Activated CD8-positive, alpha-beta memory T cell treated with anti-CD3 and anti-CD28 coated beads for 1 hour (primary cell): ENCODE measurements at places on chromosomes 11 and 22.

DNA sequence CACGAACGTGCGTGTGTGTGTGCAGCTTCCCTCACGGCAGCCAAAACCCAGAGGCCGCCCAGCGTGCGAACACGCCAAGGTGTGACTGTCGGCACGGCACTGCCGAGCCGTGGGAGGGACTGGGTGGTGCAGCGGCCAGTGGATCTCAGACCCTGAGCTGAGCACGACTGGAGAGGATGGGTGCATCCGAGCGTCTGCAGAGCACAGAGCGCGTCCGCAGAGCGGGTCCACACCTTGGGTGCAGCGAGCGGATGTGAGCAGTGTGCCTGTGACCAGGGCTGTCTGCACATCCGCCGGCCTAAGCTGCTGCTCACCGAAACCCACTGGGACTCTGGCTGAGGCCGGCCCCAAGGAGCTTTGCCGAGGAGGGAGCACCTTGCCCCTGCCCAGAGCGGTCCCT lies 22.7 kb downstream of the PTDSS2 start:
- no peak for DNase-seq

DNA sequence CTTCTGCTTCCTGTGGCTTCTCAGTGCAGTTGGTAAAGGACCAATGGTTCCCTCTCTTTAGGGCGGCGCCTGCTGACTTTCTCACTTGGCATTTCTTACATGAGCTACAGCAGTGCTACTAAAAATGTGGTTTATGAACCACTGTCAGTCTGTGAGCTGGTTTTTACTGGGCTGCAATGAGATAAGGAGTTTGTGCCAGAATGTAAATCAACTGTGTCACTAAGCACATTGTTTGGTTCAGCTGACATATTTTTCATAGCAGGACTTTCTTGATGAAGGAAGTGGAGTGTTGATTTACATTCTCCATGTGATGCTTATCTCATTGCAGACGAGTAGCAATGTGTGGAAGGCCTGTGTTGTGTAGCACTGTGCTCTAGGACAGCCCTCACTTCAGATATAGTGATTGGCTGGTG lies 463.3 kb downstream of the SOX6 start:
- DNase-seq = no peak

GRCh38 chr22:39896313-39896996 lies 2.9 kb upstream of the ENTHD1 start:
- DNase-seq = no peak

DNA sequence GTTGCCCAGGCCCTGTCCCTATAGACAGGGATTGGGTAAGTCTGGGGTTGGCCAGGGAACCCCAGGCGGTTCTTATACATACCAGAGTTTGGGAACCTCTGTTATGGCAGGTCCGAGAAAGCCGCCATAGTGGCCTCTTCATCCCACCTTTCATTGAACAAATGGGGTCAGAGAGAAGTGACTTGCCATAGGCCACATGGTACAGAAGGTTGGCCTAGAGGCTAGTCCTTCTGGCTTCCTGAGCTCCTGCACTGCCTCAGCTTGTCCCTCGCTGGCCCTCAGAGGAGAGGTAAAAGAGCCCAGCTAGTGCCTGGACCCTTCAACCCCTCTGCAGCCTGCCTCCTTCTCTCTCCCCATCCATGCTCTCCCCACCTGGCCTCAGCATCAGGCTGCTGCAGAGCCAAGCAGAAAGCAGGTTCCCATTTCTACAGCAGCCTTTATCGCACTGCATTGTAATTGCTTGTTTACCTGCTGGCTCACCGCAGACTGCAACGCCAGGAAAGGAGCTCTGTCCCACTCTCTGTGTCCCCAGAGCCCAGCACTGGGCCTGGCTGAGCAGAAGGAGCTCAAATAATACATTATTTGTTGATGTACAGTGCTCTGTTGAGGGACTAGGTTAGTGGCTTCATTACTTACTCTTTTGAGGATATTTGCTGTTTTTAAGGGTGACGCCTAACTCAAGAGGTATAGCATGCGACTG lies 103.6 kb downstream of the TRIM29 start:
- DNase-seq = no peak

DNA sequence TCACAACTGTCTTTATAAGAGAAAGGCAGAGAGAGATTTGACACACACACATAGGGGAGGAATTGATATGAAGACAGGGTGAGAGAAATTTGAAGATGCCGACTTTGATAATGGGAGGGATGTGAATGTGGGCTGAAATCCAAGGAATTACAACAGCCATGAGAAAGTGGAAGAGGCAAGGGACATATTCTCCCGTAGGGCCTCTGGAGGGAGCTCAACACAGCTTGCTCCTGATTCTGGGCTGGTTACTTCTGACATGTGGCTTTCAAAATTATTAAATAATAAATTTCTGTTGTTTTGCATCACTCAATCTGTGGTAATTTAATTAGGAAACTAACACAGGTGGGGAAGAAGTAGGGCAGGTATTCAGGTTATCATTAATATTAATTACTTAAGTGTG lies 282.9 kb downstream of the LUZP2 start:
- no peak for DNase-seq

DNA sequence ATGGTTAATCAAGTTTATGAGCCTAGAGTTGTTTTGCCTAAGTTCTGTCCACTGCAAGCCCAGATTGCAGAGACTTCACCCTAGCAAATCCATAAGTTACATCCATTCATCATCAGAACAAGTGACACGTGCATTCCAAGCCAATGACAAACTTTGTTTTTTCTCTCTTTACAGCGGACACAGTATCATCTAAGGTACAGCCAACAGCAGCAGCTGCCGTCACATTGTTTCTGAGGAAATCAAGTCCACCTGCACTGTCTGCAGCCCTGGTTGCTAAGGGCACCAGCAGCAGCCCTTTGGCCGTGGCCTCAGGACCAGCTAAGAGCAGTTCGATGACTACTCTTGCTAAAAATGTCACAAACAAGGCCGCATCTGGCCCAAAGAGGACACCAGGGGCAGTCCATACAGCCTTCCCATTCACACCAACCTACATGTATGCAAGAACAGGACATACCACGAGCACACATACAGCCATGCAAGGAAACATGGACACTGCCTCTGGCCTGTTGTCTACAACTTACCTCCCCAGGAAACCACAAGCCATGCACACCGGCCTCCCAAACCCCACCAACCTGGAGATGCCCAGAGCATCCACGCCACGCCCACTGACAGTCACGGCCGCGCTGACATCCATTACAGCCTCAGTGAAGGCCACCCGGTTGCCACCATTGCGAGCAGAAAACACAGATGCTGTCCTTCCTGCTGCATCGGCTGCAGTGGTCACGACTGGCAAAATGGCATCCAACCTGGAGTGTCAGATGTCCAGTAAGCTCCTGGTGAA lies 155.8 kb downstream of the C11orf91 start:
- DNase-seq = no peak

DNA sequence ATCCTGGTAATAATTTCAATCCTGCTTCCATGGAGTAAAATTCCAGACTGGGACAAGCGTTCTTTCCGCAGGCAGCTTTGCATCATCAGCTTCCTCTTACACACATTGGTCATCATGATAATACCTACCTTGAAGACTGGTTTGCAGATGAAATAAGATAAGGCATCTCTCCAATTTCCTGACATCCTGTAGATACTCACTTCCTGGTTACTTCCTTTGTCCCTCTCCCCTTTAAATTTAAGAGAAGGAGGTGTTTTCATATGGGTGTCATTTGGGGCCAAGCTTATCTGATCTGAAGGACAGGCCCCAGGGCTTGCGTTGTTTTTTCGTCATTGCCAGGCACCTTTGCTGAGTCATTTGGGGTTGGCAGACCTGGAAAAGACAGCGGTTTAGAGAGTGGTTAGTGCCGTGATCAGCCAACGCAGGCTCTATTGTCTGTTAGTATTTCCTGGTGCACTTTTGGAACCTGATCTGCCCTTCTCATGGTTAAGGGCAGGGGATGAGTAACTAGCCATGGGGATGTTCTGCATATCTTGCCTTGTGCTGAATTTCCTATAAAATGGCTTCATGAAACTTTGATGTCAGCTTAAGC lies 24.1 kb downstream of the GRAMD1B start:
- DNase-seq = no peak

DNA sequence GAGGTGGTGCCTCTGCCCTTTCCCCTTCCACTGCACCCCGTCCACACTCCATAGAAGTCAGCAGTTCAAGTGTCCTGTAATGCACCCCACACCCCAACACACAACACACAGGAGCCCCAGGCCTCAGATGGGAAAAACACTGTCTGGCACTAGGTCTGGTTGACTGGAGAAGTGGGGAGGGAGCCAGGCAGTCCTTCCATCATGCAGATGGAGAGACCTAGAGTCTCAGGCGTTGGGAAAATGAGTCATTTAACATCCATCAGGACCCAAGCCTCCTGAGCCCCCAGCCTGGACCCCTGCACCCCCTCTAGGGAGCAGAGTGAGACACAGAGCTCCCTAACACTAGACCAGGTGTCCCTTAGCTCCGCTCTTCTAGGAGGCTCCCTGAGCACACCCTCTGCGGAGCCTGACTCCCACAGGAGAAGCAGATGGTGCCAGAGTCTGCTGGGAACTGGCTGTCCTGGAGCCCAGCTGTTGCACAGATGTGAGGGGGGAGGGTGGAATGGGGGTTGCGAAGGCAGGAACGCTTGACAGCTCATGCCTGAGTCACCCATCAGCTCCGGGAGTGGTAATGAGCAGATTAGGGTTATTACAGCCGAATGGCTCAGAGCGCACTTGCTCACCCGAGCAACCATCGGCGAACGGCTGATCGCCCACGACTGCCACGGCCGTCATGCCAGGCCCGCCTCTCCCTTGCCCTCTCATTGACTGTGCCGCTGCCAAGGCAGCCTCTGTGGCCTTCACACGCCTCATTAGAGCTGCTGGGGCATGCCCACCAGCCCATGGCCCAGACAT lies 22.1 kb upstream of the SYT7 start:
- DNase-seq = no peak

DNA sequence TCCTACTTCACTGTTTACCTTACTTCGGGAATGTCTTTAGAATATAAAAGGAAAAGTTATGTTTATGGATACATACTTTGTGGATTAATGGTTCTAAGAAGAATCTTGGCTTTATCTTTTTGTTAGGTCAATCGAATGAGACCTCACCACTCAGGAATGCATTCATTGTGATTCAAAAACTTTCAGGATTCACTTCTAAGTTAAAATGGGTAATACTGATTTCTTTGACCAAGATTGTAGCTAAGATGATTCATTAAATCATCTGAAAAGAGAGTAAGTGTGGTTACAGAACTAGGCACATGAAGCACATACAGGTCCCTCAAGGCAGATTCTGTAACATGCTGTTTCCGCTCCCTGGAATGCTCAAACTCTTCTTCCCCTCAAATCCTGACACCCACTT lies 716.4 kb downstream of the KCNA4 start:
- DNase-seq = no peak

GRCh38 chr22:27137871-27138337 lies 480.5 kb downstream of the MIAT start:
- DNase-seq = no peak

DNA sequence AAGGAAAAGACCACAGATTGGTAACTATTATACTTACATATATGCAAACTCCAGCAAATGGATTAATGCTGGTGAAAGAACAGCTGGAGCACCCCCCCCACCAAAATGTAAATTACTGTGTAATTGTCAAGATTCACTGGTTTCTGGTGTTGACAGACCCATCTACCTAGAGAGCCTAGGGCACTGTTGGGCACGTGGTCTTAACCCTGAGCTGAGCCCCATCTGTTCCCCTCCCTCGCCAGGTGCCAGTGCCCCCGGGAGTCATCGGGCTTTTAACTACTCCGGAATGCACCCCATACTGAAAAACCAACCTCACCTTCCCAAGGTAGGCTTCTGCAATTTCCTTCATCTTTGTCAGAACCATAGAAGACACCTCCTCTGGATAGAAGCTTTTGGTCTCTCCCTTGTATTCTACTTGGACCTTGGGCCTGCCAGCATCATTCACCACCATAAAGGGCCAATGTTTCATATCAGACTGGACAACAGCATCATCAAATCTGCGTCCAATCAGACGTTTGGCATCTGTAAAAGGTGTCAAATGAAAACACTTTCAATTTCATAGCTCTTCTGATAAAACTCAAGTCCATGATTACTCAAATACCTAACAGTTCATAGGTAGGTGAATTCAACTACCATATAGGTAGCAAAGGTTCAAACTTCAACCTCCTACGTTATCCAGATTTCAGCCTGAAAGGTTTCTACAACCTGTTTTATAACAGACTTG lies 1.5 kb downstream of the HSPA8 start:
- no peak for DNase-seq

GRCh38 chr11:112751329-112751728 lies 209.9 kb upstream of the NCAM1 start:
- no peak for DNase-seq

DNA sequence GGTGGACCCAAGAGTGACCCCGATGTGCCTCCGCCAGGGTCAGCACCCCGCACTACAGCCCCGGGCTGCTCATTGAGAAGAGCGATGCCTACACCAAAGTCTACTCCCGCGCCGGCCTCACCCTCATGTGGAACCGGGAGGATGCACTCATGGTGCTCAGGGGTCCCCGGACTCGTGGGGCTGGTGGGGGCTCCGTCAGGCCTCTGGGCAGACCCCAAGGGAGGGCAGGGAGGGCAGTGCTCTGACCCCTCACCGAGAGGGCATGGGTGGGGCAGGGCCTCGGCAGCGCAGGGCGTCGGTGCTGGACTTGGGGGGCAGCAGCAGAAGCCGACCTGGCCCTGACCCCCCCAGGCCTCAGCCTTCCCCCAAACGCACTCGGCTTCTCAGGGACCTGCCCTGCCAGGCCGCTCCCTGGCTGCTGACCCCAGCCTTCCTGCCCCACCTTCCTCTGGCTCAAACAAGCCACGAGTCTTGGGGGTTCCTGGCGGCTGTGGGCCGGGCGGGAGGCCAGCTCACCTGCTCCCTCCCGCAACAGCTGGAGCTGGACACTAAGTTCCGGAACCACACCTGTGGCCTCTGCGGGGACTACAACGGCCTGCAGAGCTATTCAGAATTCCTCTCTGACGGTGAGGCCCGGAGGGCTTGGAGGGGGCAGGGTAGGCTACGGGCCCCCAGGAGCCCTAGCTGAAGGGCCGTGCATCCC lies 2.9 kb downstream of the MUC2 start:
- no peak for DNase-seq

- DNase-seq = no peak
Measured at GRCh38 chr11:128135451-128135850, 451.9 kb downstream of the ETS1 start.

GRCh38 chr11:117625237-117625636 lies 171.8 kb downstream of the DSCAML1 start:
- DNase-seq = no peak

GRCh38 chr11:119684361-119685110 lies 44.5 kb downstream of the NECTIN1 start:
- no peak for DNase-seq

GRCh38 chr11:66904561-66904960 lies 47.7 kb downstream of the LRFN4 start:
- DNase-seq = no peak
